Ecto neural progenitor cell (in vitro differentiated cells): ENCODE measurements at places on chromosomes 12 and 14.

DNA sequence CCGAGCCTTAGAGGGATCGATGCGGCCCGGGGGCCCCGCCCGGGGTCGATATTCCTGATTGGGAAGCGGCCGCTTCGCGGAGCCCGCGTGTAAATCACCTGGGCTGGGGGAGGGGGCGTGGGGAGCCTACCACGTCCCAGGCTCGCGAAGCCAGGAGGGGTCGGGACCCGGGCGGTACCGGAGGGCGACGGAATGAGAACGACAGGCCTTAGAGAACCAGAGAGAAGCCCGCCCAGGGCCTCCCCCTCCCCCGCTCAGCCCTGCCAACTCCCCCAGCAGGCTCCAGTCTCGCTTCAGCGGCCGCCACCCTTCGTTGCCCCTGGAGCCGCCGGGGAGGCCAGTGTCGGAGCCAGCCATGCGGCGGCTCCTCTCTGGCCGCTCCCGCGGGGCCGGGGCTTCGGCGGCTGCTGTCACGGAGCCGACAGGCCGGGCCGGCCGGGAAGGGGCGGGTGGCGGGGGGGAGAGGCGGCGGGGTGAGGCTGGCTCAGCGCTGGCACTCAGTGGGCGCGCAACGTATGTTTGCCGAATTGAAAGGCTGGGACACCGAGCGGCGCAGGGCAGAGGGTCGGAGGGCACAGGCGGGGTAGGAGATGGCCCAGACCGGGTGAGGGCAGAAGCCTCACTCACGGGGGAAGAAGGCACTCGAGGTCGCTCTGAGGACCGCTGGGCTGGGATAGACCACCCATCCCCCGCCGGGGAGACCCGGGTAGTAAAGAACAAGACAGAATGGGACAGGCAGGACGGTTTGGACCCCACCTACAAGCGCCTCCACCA, 1.4 kb upstream of the DNAJC22 start:
- DNase-seq = peak; percentile 83

DNA sequence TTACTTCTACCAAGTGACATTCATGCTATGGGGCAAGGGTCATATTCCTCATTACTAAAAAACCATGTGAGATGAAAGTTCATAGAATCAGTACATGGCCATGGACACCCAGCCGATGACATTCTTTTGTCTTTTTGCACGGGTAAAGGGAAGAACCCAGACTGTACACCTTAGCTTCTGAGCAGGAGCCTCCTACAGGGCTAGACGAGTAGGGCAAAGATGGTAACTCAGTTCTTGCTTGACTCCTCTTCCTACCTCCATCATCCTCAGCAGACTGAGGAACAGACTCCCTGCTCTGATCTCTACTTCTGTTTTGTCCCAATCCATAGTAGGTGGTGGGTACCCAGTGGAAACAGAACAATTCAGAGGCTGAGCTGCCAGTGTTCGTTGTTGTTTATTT, 281.3 kb downstream of the NPAS3 start:
- DNase-seq = no peak

DNA sequence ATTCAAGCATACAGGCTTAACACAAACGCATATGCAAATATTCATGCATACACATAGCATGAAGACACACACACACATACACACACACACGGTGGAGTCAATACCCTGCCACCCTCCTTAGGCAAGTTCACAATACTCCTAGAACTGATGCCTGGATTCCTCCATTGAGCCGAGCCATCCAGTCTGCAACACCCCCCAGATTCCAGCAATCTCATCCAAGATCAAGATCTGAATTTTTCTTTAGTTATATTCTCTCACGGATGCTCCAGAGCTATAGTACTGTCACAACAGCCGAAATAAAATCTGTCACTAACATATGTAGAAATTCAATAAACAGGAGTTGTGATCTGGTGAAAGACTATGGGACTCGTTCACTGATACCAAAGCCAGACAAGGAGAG, 110.8 kb downstream of the NUAK1 start:
- no peak for DNase-seq

- peak; percentile 79 for DNase-seq
Measured at GRCh38 chr14:64196814-64197411, 97.3 kb downstream of the ESR2 start.

GRCh38 chr12:121651320-121651719, 18.1 kb downstream of the MORN3 start:
- DNase-seq = no peak

- DNase-seq = no peak
Measured at GRCh38 chr12:10069099-10069498, 29.7 kb downstream of the CLEC1A start.

GRCh38 chr12:20444595-20445170, 76.3 kb downstream of the PDE3A start:
- no peak for DNase-seq

- no peak for DNase-seq
Measured at GRCh38 chr14:95901054-95901453, 24.4 kb downstream of the TUNAR start.

DNA sequence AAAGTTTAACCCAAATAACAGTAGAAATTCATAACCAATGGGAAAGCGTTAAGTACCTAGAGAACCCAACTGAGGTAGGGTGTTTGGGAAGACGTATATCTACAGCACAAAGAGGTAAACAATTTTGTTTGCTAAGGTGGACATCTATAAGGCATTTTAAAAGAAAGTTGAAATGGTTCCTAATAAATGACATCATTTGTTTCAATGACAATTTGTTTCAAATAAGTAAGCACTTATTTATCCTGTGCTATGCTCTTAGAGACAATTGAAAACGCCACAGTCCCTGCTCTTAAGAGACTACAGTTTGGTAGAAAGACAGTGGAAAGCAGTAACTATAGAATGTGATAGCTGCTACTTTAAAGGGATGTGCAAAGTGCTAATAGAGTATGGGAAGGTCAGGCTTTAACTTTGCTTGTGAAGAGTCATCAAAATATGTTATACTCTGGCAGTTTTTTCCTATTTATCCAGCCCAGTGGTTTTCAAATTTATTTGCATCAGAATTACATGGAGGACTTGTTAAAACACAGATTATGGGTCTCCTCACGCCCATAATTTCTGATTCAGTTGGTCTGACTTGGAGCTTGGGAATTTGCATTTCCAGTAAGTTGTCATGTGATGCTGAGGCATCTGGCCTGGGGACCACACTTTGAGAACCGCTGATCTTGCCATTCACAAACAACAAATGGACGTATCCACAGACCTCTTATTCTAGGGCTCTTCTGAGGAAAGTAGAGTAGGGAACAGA, 19.6 kb upstream of the SMCO2 start:
- no peak for DNase-seq

GRCh38 chr14:63453443-63453936, 89.7 kb downstream of the PPP2R5E start:
- DNase-seq = no peak

- no peak for DNase-seq
Measured at GRCh38 chr12:52659951-52660350, 7.9 kb upstream of the KRT2 start.

DNA sequence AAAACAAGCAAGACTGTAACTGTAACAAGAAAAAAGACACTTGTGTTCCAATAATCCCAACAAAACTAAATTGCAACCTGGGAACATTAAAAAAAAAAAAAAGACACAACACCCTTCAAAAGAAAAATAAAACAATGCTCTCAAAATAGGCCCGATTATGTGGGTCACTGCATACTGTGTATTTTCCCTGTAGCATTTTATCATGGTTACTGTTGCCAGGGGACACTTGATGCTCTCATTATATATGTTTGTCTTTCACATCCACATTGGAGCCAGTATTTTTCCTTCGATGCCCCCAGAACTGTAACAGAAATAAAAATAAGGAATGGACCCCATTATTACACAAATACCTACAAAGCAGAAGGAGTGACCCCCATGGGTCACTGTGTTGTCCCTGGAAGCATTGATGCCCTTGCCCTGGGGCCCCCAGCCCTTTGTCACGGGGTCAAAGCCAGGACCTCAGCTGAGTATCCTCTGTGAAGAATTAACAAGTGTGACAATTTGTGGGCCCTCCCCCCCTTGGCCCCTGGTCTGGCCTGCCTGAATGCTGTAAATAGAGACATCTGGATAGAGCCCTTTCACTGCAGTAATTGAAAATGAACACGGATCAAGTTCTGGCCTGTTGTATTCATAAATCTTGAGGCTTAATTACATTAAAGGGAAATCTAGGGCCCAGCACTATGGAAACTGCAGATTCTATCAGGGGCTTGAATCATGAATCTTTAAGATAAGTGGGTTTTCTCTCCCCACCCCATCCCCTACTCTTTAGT, 72.8 kb downstream of the C12orf42 start:
- DNase-seq = peak; percentile 86

GRCh38 chr14:26174395-26174794, 423.4 kb downstream of the NOVA1 start:
- DNase-seq = no peak

- no peak for DNase-seq
Measured at GRCh38 chr12:95944108-95944704, 1.1 kb downstream of the AMDHD1 start.

GRCh38 chr14:34038358-34039057, 87.6 kb upstream of the EGLN3 start:
- no peak for DNase-seq
